ENCODE measurements at places on chromosomes 7 and 10. TPM values are rescaled to one million over a fixed set of nuclear protein-coding genes. Genes with fewer than 3 reads are reported as not detected.

EPHB6 gene
- 45.9 TPM for total RNA-seq

DNA sequence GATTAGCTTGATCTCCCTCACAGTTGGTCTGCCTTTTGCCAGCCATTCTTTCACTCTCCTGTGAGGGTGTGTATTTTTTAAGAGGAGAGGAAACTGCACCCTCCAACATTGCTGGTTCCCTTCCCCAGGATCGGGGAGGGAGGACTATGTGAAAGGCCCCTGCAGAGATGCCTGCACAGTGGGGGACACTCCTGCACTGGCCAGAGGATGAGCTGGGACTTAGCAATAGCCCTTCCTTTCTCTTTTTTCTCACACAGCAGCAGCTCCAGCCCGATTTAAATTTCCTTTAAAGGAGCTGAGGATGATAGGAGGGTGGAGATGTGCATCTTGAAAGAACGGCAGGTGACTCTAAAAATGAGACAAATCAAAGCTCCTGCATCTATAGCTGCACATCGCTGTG lies 18.7 kb downstream of the SORCS3 start:
- DNase-seq = no peak

OR2A5 gene
- not detected for total RNA-seq

ALOX5 gene
- 28.2 TPM for total RNA-seq

DNA sequence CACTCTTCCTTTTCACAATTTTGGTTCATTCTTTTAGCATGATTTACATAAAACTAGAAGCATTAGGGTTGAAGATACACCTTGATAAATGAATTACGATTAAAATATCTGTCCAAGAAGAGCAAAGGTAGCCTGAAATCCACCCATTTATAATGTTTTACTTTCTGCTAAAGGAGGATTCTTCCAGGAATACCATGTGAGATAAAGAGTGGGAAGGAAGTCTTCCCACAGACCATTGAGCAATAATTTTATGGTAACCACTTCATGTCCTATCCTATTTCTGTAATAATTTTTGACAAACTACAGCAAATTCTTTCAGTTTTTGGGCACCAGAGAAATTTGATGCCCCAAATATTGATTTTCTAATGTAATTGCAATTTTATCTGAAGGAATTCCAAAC lies 150.6 kb upstream of the STEAP4 start:
- no peak for DNase-seq

DNA sequence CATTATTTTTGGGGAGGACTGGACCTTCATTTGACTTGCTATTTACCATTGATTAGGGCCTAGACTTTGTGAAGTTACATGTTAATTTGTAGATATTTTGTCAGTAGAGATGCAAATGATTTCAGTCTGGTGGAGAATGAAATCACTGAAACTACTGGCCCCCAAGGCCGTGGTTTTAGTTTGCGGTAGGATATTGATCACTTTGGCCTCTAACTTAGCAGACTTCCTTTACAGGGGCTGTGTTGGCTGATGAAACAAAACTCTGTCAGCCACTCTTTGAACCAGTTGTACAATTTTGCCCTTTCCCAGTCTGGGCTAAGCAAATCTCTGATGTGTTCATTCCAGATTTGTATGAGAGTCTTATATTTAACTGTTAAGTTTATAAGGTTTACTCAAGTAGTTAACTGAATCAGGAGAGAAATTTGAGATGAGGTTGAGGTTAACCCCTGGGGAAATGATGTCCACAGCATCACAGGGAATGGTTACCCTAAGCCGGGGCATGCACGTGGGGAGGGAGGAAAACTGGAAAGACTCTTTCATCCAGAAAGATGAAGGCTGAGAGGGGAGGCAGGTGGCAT lies 105.7 kb upstream of the INSIG1 start:
- no peak for DNase-seq

DNA sequence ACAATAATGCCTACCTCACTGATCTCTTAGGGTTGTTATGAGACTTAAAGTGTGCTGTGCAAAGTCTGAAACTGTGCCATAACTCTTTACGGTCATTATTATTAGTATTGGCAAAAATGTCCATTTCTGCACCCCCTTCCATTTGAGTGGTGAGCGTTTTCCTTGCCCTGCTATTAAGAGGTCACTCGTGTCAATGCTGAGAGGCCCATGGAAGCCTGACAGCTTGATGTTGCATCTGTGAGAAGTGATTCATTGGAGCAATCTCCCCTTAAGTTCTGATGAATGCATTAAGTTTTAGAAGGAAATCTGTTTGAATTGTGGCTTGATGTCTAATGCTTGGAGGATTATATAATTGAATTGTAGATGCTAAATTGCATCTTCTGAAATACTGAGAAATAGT lies 253.3 kb downstream of the FRMD4A start:
- DNase-seq = no peak

GRCh38 chr10:88986549-88987242 lies 3.9 kb upstream of the FAS start:
- DNase-seq = peak; percentile 73

GRCh38 chr7:132508724-132509353 lies 67.4 kb downstream of the PLXNA4 start:
- no peak for DNase-seq

CYP2C18 gene
- 0.10 TPM for total RNA-seq

ANKRD7 gene
- not detected for total RNA-seq

Data from HT-29 (cell line).